WTC11 (cell line): ENCODE measurements at places on chromosomes 3 and 15.

DNA sequence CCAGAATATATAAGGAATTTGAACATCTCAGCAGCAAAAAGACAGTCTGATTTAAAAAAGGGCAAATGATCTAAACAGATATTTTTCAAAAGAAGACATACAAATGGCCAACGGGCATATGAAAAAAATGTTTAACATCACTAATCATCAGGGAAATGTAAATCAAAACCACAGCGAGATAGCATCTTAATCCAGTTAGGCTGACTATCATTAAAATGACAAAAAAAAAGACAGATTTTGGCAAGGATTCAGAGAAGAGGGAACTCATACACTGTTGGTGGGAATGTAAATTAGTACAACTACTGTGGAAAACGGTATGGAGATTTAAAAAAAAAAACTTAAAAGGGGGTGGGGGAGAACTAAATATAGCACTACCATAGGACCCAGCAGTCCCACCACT lies 47.9 kb downstream of the RNF13 start:
- H3K27ac ChIP-seq, result no peak overlapping the region
- no peak overlapping the region for H3K4me3 ChIP-seq
- H3K27me3 ChIP-seq, result no peaks in the 10 kb centered on the region
- DNase-seq, result no peak

- no peaks in the 10 kb centered on the region for H3K36me3 ChIP-seq
- no peaks in the 10 kb centered on the region for H3K27me3 ChIP-seq
- no peaks in the 10 kb centered on the region for H3K4me1 ChIP-seq
- no peak overlapping the region for H3K27ac ChIP-seq
- DNase-seq, result peak; percentile 53
- no peak overlapping the region for H3K4me3 ChIP-seq
Measured at GRCh38 chr3:190883973-190884832, 21.7 kb upstream of the GMNC start.

GRCh38 chr3:104273046-104273649 lies 1093.6 kb upstream of the ALCAM start:
- H3K4me1 ChIP-seq, result 0 out of 2 replicates have a peak, but pooled peaks cover 3% of the 10 kb centered on the region
- no peaks in the 10 kb centered on the region; the same call in 1 of the 2 replicates for H3K27me3 ChIP-seq
- no peak overlapping the region for H3K27ac ChIP-seq
- peaks cover 43% of the 10 kb centered on the region for H3K36me3 ChIP-seq

DNA sequence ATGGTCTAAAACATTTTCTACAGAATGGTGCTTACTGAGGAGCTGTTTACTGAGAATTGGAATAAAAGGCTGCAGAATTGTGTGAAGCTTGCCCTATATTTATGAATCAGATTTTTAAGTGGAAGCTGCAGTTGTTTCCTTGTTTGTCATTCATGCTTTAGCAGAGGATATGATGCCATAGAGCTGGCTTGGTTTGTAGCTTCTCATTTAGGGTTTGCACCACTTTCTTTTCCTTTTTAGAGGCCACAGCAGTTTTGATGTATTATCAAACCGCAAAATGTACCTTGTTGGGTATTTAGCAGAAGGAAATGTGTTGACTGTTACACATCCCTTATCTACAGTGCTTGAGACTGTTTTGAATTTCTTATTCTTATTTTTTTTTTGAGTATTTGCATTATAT lies 66.2 kb downstream of the RASA2 start:
- H3K27me3 ChIP-seq, result no peaks in the 10 kb centered on the region
- no peaks in the 10 kb centered on the region for H3K4me1 ChIP-seq
- H3K36me3 ChIP-seq, result peaks cover 1% of the 10 kb centered on the region; the same call in 1 of the 2 replicates
- no peak overlapping the region for H3K27ac ChIP-seq

DNA sequence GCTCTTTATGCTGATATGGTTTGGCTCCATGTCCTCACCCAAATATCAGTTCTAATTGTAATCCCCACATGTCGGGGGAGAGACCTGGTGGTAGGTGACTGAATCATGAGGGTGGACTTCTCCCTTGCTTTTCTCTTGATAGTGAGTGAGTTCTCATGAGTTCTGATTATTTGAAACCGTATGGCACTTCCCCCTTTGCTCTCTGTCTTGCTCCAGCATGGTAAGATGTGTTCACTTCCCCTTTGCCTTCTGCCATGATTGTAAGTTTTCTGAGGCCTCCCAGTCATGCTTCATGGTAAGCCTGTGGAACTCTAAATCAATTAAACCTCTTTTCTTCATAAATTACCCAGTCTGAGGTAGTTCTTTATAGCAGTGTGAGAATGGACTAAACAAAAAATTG lies 107.6 kb downstream of the IMPG2 start:
- no peak overlapping the region for H3K4me3 ChIP-seq
- H3K36me3 ChIP-seq, result peaks cover 13% of the 10 kb centered on the region
- peaks cover 3% of the 10 kb centered on the region; the same call in 1 of the 2 replicates for H3K27me3 ChIP-seq
- no peaks in the 10 kb centered on the region for H3K4me1 ChIP-seq

GRCh38 chr3:31300456-31301443 lies 232.0 kb upstream of the STT3B start:
- no peak overlapping the region for H3K27ac ChIP-seq
- H3K27me3 ChIP-seq, result no peaks in the 10 kb centered on the region
- peaks cover 2% of the 10 kb centered on the region; the same call in 1 of the 2 replicates for H3K4me1 ChIP-seq
- H3K36me3 ChIP-seq, result peaks cover 3% of the 10 kb centered on the region
- DNase-seq, result no peak

- H3K27ac ChIP-seq, result no peak overlapping the region
- H3K27me3 ChIP-seq, result no peaks in the 10 kb centered on the region
- no peaks in the 10 kb centered on the region for H3K36me3 ChIP-seq
- no peaks in the 10 kb centered on the region for H3K4me1 ChIP-seq
- no peak for DNase-seq
Measured at GRCh38 chr3:87035339-87035738, 44.4 kb upstream of the VGLL3 start.

- no peaks in the 10 kb centered on the region for H3K27me3 ChIP-seq
- peaks cover 58% of the 10 kb centered on the region for H3K4me1 ChIP-seq
- H3K36me3 ChIP-seq, result peaks cover 15% of the 10 kb centered on the region
- no peak for DNase-seq
- H3K4me3 ChIP-seq, result no peak overlapping the region
Measured at GRCh38 chr3:42651248-42652091, 2.0 kb upstream of the ZBTB47 start.

GRCh38 chr3:193951859-193952258 lies 184.1 kb upstream of the HES1 start:
- H3K4me1 ChIP-seq, result peaks cover 8% of the 10 kb centered on the region
- no peak overlapping the region for H3K27ac ChIP-seq
- H3K27me3 ChIP-seq, result peaks cover 7% of the 10 kb centered on the region
- no peak overlapping the region for H3K4me3 ChIP-seq
- DNase-seq, result no peak
- H3K36me3 ChIP-seq, result peaks cover 31% of the 10 kb centered on the region

DNA sequence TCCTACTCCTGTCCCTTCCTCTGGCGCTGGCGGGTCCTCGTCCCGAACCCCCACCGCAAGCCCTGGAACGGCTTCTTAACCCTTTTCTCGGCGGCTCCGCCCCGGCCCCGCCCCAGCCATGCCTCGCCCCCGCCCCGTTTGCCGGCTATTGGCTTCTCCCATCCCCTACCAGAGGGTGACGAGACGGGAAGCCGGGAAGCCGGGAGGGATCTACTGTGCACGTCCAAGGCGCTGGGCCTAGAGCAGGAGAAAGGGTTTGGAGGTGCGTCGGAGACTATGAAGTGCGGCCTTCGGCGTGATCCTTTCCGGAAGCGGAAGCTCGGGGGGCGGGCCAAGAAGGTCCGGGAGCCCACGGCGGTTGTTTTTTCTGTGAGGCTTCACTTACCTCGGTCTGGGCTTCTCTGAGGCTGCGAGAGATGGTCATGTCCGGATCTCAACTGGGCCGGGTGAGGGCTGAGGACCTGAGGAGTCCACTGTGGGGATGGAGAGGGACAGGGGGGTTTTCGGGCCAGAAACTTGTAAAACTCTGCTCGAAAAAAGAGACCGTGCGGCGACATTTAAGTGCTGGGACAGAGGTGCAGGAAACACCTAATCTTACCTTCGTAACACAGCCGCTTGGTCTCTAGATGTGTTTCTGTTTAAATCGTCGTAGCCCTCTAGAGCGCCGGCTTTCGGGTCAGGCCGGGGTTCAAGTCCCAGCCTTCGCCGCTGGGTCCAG lies 21.4 kb downstream of the ROPN1B start:
- H3K27me3 ChIP-seq, result peaks cover 53% of the 10 kb centered on the region
- DNase-seq, result peak; percentile 95

DNA sequence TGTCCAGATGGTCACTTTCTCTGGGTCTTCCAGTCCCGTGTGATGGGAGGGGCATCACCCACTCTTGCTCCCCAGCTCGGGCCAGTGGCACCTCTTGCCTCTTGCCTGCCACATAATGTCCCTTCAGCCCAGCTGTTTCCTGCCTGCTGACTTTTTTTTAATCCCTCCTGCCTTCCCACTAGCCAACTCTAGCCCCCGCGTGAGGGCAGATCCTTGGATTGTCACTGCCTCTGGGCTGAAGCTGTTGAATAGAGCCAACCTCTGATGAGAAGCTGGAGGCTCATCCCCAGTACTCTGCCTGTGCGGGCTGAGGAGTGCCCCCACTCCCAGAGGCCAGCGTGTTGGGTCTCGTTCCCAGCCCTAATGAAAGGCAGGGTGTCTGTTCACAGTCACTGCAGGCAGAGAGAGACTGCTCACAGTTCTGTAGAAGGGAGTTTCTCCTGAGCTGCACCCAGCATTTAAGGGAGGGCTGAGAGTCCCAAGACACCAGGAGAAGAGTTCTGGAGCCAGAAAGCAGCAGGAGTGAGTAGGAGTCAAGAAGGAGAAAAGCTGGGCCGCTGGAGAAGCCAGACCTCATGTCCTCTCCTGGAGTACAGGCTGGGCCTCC lies 30.1 kb upstream of the TIMP4 start:
- no peaks in the 10 kb centered on the region for H3K27me3 ChIP-seq
- DNase-seq, result no peak
- 0 out of 2 replicates have a peak, but pooled peaks cover 3% of the 10 kb centered on the region for H3K4me1 ChIP-seq
- H3K4me3 ChIP-seq, result no peak overlapping the region
- H3K27ac ChIP-seq, result no peak overlapping the region

DNA sequence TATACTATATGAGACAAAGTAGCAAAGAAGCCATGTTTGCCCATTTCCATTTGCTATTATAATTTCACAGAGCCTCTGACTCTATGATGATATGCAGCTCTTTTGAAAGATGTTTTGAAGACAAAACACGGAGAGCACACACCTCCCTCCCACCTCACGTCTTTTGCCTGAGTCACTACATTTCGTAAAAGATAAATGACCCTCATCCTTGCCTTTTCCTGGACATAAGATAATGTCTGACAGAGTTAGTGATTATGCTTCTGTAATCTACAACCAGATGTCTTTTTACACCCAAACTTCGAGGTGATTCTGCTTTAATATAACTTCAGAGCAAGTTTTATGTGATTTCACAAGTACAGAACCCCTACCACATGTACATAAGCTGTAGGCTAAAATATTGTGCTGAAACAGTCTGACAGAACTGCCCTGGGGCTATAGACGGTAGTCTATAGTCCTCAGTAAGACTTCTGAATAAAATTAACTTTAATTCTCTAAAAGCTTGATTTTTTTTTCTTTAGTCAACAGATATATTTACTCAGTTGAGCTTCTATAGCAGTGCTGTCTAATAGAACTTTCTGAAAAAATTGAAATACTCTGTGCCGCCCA lies 99.9 kb downstream of the CD200R1L start:
- no peak overlapping the region for H3K4me3 ChIP-seq
- no peak for DNase-seq
- no peak overlapping the region for H3K27ac ChIP-seq
- H3K36me3 ChIP-seq, result no peaks in the 10 kb centered on the region
- peaks cover 38% of the 10 kb centered on the region for H3K4me1 ChIP-seq
- no peaks in the 10 kb centered on the region; the same call in 1 of the 2 replicates for H3K27me3 ChIP-seq

DNA sequence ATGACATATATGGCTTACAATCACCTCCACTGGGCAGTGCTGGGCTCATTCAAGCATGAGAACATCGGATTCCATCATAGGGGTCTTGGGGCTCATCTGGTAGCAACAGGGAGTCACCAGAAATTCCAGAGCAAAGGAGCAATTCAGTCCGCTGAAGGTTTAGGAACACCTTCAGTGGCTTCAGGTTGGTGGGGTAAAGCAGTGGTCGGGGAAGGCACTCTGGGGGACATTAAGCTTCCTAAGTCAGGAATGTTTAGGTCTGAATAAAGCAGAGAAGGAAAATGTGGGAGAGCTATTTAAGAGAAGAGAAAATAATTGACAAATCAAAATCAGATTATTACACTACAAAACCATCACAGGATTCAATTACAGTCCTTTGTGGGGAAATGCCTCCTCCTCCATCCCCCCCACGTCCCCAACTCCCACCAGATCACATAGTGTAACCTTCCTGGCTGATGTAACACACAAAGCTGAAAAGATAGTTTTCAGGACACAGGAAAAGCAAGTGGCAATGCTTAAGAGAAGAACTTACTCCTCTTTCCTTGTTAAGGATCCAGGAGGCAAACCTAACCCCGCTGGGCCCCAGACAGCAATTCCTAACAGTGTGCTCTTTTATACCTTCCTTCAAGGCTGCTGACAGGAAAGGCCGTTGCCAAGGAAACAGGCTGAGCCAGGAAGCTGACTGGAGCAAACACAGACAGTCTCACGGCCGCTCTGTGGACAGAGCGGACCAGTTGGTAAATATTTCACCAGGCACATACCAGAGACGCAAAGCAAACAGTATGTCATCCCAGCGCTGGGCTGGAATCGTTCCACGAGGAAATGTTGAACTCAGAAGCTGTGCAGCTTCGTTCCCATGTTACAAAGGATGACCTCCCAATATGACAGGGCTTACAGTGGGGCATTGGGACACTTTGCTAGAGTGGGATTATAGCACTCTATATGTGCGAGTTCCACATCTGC lies 57.5 kb upstream of the LMCD1 start:
- H3K36me3 ChIP-seq, result no peaks in the 10 kb centered on the region
- DNase-seq, result peak; percentile 63
- no peaks in the 10 kb centered on the region for H3K4me1 ChIP-seq
- no peaks in the 10 kb centered on the region for H3K27me3 ChIP-seq

GRCh38 chr3:1987980-1988379 lies 110.7 kb upstream of the CNTN4 start:
- no peak overlapping the region for H3K27ac ChIP-seq
- no peak for DNase-seq
- no peaks in the 10 kb centered on the region for H3K27me3 ChIP-seq

DNA sequence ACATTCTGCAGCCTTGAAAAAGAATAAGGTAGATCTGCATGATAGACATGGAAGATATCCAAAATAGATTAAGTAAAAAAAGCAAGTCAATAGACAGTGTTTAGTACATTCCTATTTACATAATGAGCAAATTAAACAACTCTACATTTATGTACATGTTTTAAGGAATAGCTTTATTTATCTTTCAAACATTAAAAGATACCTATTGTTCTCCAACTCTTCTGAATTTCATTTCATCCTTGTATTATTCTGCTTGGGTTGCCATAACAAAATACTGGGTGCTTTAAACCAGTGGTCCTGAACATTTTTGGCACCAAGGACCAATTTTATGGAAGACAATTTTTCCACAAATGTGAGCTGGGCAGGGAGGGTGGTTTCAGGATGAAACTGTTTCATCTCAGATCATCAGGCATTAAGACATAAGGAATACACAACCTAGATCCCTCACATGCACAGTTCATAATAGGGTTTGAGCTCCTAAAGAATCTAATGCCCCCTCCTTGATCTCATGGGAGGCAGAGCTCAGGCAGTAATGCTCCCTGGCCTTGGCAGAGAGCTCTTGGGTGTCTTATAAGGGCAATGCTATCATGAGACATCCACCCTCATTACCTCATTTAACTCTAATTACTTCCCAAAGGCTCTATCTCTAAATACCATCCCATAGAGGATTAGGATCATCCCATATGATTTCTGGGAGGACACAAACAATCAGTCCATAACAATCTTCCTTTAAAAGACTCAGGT lies 6.8 kb upstream of the KATNBL1 start:
- H3K4me3 ChIP-seq, result no peak overlapping the region
- no peaks in the 10 kb centered on the region for H3K36me3 ChIP-seq
- DNase-seq, result no peak
- peaks cover 36% of the 10 kb centered on the region for H3K4me1 ChIP-seq

GRCh38 chr15:48730506-48730905 lies 80.4 kb downstream of the CEP152 start:
- no peak overlapping the region for H3K4me3 ChIP-seq
- no peak overlapping the region for H3K27ac ChIP-seq
- no peaks in the 10 kb centered on the region for H3K4me1 ChIP-seq
- DNase-seq, result no peak
- peaks cover 3% of the 10 kb centered on the region; the same call in 1 of the 2 replicates for H3K27me3 ChIP-seq
- H3K36me3 ChIP-seq, result peaks cover 21% of the 10 kb centered on the region
